ENCODE measurements at places on chromosomes 1 and 21.

DNA sequence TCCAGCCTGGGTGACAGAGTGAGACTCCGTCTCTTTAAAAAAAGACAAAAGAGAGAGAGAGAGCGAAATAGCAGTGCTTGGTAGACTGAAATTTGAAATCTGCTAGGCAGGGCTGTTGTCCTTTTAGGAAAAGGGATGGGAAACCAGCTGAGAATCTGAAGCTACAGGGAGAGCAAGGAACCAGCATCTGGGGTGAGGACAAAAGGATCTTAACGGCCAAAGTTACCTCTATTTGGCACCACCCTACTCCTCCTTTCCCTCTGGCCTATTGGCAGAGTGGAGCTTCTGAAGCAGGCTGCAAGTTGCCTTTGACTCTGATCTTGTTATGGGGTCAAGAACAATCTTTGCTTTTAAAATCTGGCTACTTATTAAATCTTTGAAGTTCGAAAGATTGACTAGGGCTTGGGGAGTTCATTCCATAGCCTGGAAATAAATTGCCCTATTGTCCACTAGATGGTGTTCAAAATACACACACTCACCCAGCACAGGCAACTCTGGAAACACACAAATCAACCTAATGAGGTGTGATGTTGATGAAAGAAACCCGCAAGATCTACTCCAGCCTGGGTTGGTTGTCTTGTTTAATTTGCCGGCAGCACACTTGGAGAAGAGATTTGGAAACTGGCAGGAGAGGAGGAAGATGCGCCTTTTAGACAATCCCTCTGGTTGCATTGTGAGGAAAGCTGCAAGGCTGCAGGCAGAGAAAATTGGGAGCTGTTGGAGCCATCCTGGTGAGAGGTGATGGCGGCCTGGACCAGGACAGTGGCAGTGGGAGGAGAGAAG, 16.5 kb upstream of the PARP1 start:
- no peak for DNase-seq

DNA sequence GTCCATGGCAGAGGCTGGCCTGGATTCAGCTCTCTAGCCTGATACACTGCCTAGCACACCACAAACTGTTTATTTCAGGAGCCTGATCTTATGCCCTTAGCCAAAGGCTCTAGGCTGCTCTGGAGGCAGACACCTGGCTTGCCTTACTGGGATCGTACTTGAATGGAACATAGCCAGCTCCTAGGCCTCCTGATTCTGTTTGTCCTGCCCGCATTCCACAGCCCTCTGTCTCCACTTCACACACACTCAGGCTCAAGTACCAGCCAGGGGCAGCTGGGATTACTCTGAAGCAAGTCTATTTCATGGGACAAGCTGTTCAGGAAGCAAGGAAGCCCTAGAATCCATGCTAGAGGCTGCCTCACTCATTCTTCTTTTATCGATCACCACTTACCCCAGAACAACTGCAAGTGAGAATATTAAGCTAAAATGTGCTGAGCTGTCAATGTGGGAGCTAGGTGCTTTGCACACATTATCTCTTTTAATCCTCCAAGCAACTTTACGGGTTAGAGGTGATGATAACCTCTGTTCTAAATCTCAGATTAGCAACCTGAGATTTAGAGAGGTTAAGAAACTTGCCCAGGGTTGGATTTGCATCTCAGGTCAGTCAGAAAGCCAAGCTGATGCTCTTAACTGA, 31.1 kb upstream of the CYP4B1 start:
- DNase-seq: no peak

DNA sequence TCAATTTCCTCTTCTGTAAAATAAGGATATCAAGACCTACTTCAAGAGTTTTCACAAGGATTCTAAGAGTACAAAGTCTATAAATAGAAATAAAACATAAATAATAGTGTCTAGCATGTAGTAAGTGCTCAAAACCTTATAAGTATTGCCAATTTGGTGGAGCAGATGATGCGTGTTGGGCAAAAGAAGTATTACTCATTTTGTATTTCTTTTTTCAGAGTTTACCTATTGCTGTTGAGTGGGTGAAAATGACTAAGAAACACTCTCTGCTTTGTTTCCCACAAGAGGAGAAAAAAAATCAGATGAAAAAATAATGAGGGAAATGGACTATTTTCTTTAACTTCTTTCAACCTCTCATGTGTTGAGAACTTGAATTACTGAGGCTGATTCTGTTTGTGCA, 103.3 kb upstream of the KCNK2 start:
- DNase-seq: no peak

GRCh38 chr1:198563583-198563982, 23.1 kb upstream of the ATP6V1G3 start:
- DNase-seq: no peak

DNA sequence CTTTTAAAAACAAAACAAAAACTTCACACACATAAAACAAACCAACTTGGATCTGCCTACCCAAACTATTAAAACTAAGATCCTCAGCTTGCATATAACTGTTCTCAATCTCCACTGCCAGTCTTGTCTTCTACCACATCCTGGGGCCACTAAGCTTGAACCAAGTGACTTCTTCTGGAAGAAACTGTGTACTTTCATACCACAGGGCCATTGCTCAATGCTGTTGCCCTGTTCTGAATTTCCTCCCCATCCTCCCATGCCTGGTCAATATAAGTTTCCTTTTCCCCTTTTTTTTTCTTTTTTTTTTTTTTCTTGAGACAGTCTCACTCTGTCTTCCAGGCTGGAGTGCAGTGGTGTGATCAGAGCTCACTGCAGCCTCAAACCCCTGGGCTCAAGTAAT, 109.9 kb downstream of the KIAA0319L start:
- DNase-seq: no peak

- no peak for DNase-seq
Observed at GRCh38 chr1:187408212-187409004, 579.7 kb downstream of the PLA2G4A start.

GRCh38 chr1:80629304-80629837, 1171.4 kb upstream of the ADGRL2 start:
- no peak for DNase-seq

- DNase-seq: no peak
Observed at GRCh38 chr1:108521990-108522393, 37.9 kb upstream of the EEIG2 start.

- DNase-seq: no peak
Observed at GRCh38 chr21:34923202-34923601, 125.9 kb downstream of the RUNX1 start.

DNA sequence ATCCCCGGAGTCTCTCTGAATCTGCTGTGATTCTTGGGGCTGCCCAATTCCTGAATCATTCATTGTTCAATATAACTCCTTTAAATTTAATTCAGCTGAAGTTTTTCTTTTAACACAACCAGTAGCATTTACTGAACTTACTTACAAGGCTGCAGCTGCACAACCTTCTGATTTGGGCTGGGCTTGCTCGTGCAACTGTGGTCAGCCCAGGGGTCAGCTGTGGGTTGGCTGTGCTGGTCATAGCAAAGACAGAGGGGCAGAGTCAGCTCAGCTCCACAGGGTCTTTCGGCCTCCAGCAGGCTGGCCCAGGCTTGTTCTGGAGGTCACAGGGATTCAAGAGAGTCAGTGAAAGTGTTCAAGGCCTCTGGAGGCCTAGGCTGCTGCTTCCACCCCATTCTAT, 186.1 kb downstream of the MATN1 start:
- DNase-seq: no peak

GRCh38 chr1:151479462-151479861, 20.2 kb upstream of the POGZ start:
- DNase-seq: no peak

DNA sequence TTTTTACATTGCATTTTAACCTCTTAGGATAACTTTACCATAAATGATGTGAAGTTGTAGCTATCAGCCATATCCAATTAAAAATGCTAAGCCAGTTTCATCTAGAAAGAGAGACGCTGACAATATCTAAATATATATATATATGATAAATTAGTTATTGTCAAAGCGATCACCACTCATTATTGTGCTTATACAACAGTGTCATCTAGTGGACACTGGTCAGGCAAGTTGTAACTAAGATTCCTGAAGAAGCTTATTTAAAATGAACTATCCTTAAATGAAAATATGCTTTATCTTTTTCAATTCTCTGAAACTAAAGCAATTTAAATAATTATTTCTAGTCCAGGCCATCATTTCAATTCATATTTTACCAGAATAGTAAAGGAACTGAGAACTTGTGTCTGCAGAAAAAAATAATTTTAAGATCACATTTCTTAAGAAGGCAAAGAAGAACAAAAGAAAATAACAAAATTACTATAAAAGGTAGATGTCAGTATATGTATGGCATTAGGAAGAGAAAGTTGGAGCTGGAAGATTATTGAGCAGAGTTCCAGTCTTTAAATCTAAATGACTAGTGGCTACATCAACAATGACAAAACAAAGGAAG, 193.3 kb upstream of the SNX7 start:
- peak; percentile 74 for DNase-seq

DNA sequence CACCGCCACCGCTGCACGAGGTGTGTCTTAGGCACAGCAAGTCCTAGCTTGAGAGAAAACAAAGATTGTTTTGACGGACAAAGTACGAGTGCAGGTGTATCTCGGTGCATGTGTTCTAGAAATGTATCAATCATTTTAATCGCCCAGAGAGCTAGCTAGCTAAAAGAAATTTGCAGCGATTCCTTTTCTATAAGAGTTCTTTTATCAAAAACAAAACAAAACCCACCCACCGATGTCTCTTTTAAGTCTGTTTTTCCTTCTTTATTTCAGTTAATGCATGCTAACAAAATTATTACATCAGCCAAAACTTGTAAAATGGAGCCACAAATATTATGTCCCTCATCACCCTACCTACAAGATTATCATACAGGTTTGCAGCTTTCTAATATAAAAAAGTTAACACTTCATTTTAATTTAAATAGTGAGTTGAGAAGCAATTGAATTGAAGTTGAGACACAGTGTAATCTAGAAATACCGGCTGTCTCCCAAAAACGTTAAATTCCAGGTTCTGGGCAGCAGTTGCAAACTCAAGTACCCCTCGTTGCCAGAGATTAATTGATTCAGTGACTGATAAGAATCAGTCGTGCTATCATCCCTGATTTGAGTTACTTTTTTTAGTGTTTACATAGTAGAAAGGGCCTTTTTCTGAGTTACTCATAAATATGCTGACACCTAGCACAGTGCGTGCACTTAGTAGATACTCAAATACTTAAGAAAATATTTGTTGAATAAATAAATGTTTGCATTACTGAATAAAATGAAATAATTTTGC, 1.5 kb upstream of the SYDE2 start:
- DNase-seq: no peak

- peak; percentile 70 for DNase-seq
Observed at GRCh38 chr1:36134505-36135329, 9.7 kb upstream of the COL8A2 start.

DNA sequence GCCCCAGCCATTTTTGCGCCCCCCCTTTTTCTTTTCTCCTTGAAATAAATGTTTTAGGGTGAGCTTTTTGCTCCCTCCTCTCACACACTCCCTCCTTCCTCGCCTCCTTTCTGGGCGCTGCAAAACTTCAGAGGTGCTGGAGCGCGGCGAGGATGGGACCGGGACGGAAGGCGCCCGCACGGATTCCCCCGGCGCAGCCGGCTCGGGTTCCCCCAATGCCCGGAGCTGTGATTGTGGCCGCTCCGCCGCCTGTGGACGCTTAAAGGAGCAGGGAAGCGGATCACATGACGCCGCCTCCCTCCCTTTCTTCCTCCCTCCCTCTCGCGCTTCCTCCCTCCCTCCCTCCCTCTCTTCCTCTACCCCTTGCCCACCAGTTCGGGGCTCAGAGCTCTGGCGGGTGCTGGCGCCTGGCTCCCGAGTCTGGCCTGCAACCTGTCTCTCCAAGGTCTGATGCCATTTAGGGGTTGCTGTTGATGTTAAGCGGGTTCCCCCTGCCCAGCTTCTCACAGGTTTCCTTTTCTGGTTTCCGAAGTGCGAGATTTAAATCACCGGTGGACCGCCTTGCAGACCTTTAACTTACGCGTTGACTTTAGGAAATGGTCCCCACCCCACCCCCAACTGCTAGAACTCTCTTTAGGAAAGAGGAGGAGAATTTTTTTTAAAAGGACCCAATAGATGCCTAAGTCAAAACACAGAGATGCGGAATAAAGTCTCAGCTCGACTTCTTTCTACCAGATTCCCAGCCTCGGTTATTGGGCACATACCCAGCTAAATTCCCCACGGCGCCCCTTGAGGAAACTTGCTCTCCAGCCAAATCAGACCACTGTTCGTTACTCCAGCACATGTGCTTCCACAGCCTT, at the start of gene WLS:
Gene WLS (minus strand): TSS at position 235 of the 860 bp plus-strand sequence. CDS start 224 bp downstream, at position 11.
- peak; percentile 68 for DNase-seq

- no peak for DNase-seq
Observed at GRCh38 chr1:175402336-175402735, 209.8 kb upstream of the KIAA0040 start.

DNA sequence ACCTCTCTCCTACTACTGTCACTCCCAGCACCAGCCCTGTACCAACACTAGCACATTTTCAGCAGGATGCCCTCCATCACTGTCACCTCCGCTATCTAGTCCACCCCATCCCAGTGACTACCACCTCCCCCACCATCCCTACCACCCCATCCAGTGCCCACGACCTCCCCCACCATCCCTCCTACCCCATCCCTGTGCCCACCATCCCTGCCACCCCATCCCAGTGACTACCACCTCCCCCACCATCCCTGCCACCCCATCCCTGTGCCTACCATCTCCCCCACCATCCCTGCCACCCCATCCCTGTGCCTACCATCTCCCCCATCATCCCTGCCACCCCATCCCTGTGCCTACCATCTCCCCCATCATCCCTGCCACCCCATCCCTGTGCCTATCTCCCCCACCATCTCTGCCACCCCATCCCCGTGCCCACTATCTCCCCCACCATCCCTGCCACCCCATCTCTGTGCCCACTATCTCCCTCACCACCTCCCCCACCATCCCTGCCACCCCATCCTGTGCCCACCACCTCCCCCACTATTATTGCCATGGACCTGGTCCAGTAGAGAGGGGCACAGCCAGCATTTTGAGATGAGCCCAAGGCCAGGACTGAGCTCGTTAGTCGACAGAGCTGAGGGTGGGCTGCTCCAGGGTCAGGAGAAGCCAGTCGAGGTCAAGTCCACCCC, 45.7 kb downstream of the DISP3 start:
- DNase-seq: no peak

DNA sequence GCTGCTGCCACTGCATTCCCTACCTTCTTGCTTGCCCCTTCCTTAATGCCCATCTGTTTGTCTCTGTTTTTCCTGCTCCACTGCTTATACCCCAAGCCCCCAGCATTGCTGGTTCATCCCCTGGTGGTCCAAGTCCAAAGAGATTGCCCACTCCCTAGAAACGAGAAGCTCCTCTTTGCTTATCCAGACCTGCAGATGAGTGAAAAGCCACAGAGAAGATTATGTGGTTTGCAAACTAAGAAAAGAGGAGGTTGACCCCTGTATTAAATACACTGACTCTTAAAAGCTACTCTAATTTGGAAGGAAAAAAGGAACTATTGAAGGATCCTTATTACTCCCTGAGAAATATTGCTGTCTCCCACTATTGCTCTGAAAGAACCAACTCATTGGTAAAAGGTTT, 146.8 kb upstream of the RAB4A start:
- no peak for DNase-seq

DNA sequence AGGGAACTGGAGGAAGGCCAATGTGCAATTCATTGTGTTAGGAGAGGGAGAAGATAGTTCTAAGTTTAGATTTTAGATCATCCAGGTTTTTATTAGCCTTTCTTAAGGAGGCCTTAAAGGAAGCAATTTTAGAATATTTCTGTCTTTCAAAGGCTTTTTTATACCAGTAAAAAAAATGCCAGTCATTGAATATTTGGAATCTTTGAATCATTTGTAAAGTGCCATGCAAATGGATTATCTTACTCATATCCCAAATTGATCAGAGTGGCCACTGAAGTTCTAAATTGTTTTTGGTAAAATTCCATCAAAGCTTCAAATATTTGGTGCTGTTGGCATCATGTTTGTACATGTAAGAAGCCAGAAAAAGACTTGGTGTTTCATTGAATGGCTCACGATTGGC, 244.8 kb downstream of the RPS6KC1 start:
- DNase-seq: no peak
